ENCODE measurements at places on chromosomes 2 and 18.

GRCh38 chr2:8575038-8575833, 106.6 kb upstream of the ID2 start:
- DNase-seq = peak; percentile 60

DNA sequence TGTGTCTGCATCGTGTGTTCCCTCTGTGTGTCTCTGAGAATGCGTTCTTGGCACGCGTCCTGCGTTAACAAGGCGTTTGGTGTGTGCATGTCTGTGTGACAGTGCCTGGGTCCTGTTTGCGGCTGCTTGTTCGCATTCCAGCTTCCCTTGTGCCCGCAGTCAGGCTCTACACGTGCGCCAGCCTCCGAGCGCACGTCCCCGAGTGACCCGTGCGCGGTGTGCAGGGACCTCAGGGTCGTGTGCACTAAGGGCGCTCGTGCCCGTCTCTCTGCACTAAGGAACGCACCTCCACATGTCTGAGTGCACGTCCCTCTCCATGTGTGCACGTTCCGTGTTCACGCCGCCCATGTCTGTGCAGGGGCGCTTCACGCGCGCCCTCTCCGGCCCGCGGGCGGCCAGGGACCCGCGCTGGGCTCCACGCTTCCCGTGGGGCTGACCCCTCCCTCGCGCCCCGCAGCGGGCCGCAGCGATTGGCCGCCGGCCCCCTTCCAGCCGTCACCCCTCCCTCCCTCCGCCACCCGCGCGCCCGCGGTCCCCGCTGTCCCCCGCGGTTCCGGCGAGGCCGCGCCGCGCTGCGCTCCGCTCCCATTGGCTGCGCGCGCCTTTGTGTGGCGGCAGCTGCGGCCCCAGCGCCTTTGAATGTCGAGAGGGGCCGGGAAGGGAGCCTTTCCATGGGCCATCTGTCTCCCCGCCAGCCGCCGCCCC, 229.4 kb downstream of the HAUS1 start:
- peak; percentile 64 for DNase-seq

DNA sequence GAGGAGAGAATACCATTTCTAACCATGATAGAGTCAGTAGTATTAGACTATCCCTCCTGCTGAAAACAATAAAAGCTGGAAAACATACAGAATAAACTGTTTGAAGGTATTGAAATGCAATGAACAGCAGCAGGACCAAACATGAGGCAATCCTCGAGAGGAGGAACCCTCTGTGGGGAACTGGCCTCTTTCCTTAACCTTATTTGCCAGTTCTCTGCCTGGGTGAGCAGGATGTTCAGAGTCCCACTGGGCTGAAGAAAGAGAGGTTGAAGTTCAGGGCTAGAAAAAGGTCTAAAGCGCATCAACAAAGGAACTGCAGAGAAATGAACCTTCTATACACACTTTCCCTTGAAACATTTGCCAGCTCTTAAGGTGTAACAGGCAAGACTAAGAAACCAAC, 79.8 kb upstream of the FHL2 start:
- DNase-seq = no peak

GRCh38 chr2:127503491-127503890, 22.8 kb downstream of the IWS1 start:
- DNase-seq = no peak

GRCh38 chr2:161423421-161424393, 7.6 kb downstream of the TBR1 start:
- peak; percentile 59 for DNase-seq

GRCh38 chr2:2466534-2466933, 135.5 kb upstream of the MYT1L start:
- no peak for DNase-seq

- DNase-seq = no peak
Observed at GRCh38 chr18:30727849-30728248, 314.7 kb downstream of the DSC3 start.

DNA sequence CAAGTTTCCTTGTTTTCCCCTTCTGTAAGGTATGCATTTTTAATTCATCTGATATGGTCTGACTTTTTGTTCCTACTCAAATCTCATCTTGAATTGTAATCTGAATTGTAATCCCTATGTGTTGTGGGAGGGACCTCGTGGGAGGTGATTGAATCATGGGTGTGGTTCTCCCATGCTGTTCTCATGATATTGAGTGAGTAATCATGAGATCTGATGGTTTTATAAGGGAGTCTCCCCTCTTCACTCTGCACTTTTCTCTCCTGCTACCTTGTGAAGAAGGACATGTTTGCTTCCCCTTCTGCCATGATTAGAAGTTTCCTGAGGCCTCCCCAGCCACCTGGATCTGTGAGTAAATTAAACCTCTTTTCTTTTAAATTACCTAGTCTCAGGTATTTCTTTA, 476.1 kb downstream of the LPIN1 start:
- DNase-seq = no peak

- DNase-seq = no peak
Observed at GRCh38 chr2:105893011-105893995, 148.6 kb downstream of the NCK2 start.

- no peak for DNase-seq
Observed at GRCh38 chr2:9767656-9768281, 75.5 kb upstream of the TAF1B start.

DNA sequence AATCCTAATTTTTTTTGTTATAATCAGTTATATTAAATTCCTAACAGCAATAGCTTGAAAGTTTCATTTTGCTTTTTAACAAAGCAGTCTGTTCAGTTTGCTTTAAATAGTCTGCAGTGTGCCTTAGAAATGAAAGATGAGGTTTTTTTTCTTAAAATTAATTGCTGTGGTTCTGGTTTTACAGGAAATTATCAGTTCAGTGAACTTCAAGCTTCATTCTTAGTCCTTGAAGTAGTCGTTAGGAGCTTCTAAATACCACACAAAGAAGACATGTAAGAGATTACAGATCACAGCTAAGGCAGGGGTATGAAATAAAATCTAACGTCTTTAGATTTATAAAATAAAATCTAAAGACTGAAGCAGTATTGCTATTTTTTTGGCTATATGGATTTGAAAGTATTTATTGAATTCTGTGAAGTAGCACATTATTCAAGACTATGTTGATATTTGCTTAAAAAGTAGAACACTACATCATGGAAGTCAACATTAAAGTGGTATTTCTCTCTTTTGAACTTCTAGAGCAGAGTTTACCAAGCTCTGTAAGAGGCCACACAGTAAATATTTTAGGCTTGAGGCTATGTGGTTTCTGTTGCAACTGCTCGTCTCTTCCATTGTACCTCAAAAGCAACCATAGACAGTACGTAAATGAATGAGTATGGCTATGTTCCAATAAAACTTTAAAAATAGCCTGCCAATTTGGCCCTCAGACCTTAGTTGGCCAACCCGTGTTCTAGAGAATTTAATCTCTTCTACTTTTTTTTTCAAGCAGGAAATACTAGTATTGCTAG, 81.5 kb upstream of the STON1 start:
- DNase-seq = no peak

DNA sequence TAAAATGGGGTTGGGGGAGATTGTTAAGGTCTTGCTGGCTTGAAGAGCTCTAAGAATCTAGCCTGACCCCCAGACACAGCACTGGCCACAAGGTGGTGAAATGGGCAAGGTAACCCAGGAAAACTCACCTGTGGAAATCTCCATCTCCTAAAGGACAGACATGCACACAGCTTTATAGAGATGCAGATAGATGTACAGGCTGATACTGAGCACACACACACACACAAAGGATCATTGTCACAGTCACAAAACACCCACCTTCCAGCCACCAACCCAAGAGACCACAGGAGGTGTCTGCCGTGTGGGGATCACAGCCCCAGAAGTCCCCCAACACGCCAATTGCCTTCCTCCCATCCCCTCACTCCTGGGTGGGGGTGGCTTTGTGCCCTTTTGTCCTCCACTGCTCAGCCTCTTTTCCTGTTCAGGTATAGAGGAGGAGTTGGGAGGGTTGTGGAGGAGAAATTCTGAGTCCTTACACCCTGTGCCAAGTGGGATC, 3.2 kb upstream of the CYP26B1 start:
- peak; percentile 44 for DNase-seq

- DNase-seq = no peak
Observed at GRCh38 chr2:117691595-117691994, 122.9 kb upstream of the DDX18 start.

- DNase-seq = no peak
Observed at GRCh38 chr2:9336576-9337314, 86.6 kb downstream of the ITGB1BP1 start.

- no peak for DNase-seq
Observed at GRCh38 chr2:11891671-11892440, 145.4 kb downstream of the LPIN1 start.

GRCh38 chr2:15630978-15631719, 39.5 kb downstream of the DDX1 start:
- no peak for DNase-seq

DNA sequence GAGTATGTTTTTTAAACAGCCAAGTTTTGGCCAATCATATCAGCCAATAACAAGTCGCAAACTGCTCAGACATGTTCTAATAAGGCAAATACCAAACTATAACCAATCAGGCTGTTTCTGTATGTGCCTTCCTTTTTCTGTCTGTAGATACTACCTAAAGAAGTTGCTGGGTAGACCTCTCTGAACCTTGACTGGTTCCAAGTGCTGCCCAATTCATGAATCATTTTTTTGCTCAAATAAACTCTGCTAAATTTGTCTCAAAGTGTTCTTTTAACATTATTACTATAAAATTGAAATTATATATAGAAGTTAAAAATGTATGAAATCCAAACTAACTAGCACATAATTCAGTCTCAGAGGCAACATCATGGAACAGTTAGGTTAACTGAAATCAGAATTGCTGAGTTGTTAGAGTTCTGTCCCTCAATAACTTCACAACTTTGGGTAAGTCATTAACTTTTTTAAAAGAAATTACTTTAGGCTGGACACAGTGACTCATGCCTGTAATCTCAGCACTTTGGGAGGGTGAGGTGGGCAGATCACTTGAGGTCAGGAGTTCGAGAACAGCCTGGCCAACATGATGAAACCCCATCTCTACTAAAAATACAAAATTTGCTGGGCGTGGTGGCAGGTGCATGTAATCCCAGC, 4.9 kb upstream of the TTC21B start:
- no peak for DNase-seq

GRCh38 chr18:23253630-23254029, 118.3 kb downstream of the CABLES1 start:
- no peak for DNase-seq

- peak; percentile 53 for DNase-seq
Observed at GRCh38 chr2:70979180-70979488, 704 bp downstream of the ANKRD53 start.

DNA sequence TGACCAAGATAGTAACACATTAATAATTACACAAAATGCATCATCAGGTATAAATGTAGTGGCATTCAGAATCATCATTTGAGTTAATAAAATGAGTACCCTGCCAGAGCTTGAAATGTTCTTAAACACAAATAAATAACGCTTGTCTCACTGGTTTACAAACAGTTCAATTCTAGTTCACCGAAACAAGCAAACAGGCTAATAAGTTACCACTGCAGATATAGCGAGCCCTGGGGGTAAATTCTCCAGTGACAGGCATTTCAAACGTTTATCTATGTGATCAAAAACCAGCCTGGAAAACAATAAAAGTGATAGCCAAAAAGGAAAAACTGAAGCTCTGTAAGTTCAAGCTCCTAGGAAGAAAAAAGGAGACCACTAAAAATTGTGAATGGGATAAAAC, 152.6 kb downstream of the THADA start:
- no peak for DNase-seq

GRCh38 chr2:29010946-29011345, 29.8 kb downstream of the TOGARAM2 start:
- peak; percentile 70 for DNase-seq

DNA sequence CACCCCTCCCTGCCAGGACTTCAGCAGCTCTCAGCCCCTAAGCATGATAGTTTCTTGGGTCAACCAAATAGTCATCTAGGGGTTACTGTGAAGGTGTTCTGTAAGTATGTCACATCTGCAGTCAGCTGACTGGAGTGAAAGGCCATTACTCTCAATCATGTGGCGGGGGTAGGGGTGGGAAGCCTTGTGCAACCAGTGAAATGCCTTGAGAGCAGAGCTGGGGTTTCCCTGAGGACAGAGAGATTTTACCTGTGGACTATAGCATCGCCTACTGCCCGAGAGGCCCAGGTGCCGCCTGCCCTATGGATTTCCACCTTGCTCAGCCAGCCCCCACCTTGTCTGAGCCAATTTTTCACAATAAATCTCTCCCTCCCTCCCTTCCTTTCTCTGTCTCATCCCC, 20.9 kb upstream of the KLF11 start:
- no peak for DNase-seq

GRCh38 chr18:34242739-34243138, 18.0 kb upstream of the NOL4 start:
- no peak for DNase-seq

GRCh38 chr18:78939734-78940494, 39.7 kb upstream of the SALL3 start:
- no peak for DNase-seq

- no peak for DNase-seq
Observed at GRCh38 chr2:221318376-221319130, 253.6 kb downstream of the EPHA4 start.

DNA sequence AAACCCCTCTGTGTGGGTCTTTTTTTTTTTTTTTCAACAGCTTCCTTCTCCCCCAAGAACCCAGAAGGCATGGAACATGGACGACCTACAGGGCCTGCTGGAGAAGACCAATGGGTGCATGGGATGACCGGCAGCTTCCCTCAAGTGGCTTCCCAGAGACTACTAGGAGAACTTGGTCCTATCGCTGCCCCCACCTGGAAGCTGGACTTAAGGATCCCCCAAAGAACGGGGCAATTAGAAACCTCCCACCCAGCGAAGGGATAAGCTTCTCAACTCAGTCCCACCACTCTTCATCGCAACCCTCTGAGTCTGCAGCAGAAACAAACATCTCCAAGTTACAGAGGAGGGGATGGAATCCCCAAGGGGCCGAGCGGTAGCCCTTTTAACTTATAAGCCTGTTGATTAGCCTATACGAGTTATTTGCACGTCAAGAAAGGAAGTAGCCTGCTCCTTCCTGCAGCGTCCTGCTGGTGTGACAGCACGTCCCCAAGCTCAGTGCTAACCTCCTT, 1.4 kb downstream of the ACTR1B start:
- no peak for DNase-seq

DNA sequence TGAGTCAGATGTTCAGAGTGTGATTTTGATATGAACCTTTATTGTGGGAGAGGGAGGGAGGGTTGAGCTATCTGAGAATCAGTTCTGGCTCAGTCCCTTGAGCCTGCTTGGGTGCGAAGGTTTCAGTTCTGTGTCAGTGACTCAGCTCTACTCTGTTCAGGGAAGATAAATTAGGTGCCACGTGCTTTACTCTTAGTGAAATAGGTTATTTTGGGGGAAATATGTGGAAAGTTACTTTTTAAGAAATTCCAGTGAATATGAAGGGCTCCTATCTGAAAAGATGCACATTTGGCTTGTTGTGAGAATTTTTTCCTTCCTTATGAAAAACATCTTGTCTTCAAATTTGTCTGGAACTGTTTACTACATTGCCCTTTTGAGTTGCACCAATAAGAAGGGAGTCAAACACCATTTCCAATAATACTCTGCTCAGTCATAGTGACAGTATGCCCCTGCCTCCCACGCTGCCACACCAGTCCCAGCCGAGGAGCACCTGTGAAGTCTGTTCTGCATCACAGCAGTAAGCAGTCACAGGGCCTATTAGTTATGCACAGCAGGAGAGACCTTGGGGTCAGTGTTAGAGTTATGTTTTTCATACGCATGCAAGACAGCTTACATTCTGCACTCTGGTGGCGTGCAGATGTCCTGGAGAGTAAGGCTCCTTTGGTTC, 32.8 kb upstream of the DNAH7 start:
- peak; percentile 64 for DNase-seq

GRCh38 chr18:49096021-49096420, 145.3 kb upstream of the SMAD7 start:
- no peak for DNase-seq

GRCh38 chr2:17791121-17791816, 25.0 kb upstream of the MSGN1 start:
- no peak for DNase-seq
